ENCODE measurements at places on chromosomes 5 and 9.

GRCh38 chr9:70488098-70488792 is 73.8 kb upstream of the KLF9 start:
- H3K4me3 ChIP-seq = no peak overlapping the region
- peaks cover 35% of the 10 kb centered on the region for H3K4me1 ChIP-seq
- H3K36me3 ChIP-seq = no peaks in the 10 kb centered on the region
- DNase-seq = no peak
- H3K27me3 ChIP-seq = no peaks in the 10 kb centered on the region

- H3K36me3 ChIP-seq = no peaks in the 10 kb centered on the region
- H3K4me3 ChIP-seq = no peak overlapping the region
- no peak for DNase-seq
Observed at GRCh38 chr9:71895117-71895516, 15.9 kb downstream of the ABHD17B start.

DNA sequence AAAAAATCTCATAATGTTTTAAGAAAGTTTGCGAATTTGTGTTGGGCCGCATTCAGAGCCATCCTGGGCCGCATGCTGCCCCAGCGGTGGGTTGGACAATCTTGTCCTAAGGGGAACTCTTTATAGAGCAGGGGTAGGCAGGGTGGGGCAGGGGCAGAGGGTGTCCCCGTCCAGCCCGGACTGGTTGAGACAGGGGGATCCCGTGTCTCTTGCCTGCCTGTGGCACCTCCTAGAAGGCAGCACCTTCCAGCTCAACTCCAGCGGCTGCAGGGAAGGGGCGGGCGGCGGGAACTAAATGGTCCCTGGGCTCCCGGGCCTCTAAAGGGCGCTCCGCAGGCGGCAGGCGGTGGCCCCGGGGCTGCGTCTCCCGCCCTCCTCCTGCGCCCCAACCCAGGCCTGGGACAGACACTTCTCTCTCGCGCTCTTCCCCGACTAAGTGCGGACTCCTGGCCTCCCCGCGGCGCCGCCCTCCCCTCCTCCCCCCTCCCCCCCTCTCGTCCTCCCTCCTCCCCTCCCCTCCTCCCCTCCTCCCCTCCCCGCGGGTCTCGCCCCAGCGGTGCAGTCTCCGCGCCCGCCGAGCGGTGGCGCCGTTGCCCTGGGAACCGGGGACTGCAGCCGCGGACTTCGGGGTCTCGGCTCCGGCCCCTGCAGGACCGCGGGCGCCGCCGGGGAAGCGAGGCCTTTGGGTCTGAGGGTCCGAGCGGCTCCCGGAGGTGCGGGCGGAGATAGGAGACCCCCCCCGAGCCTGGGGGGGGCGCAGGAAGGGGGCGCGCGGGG is 132.6 kb downstream of the MRPL36 start:
- H3K27me3 ChIP-seq = no peaks in the 10 kb centered on the region
- no peak for DNase-seq
- no peak overlapping the region for H3K27ac ChIP-seq
- H3K4me3 ChIP-seq = peak overlapping the region; percentile 25

- no peak overlapping the region for H3K27ac ChIP-seq
- no peak for DNase-seq
- no peaks in the 10 kb centered on the region for H3K27me3 ChIP-seq
- H3K4me3 ChIP-seq = no peak overlapping the region
Observed at GRCh38 chr5:172548311-172548731, 92.7 kb upstream of the NEURL1B start.

DNA sequence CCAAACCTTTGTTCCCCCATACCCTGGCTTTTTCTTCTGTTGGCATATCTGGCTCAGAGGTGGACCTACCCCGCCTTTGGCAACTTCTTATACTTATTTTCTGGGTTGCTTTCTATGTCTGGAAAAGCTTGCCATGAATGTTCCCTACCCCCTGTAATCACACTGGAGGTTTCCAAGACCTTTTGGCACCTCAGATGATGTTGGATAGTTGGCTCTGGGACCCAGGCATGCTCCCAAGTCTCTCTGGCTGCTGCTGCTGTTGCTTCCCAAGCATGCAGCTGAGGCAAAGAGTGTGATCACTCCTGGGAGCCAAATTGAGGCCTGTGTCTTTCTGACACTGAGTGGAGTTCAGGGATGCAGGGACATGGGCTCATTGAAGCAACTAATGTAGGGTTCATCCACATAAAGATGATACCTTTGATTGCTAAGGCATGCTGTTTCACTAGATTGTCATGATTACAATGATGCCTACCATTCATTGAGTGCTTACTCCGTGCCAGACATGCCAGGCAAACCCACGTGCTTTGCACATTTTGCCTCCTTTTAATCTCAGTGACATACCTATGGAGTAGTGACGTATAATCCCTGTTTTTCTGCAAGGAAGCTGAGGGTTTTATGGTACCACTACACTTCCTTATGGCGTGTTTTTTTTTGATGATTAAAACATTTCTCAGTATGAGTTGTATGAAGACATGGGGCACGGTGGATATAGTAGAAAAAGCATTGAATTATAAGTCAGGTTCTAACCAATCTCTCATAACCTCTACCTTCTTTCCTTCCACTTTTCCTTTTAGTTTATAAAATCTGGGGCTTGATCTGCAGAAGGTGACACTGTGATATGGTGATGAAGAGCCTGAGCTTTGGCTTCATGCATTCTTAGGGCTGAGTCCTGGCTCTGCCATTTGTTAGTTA is 73.1 kb downstream of the ARHGAP26 start:
- no peaks in the 10 kb centered on the region for H3K36me3 ChIP-seq
- no peak overlapping the region for H3K4me3 ChIP-seq
- peak; percentile 82 for DNase-seq
- H3K4me1 ChIP-seq = peaks cover 55% of the 10 kb centered on the region

- no peaks in the 10 kb centered on the region for H3K27me3 ChIP-seq
- no peak overlapping the region for H3K4me3 ChIP-seq
- no peaks in the 10 kb centered on the region for H3K36me3 ChIP-seq
Observed at GRCh38 chr9:112187404-112187803, 12.3 kb upstream of the SUSD1 start.

DNA sequence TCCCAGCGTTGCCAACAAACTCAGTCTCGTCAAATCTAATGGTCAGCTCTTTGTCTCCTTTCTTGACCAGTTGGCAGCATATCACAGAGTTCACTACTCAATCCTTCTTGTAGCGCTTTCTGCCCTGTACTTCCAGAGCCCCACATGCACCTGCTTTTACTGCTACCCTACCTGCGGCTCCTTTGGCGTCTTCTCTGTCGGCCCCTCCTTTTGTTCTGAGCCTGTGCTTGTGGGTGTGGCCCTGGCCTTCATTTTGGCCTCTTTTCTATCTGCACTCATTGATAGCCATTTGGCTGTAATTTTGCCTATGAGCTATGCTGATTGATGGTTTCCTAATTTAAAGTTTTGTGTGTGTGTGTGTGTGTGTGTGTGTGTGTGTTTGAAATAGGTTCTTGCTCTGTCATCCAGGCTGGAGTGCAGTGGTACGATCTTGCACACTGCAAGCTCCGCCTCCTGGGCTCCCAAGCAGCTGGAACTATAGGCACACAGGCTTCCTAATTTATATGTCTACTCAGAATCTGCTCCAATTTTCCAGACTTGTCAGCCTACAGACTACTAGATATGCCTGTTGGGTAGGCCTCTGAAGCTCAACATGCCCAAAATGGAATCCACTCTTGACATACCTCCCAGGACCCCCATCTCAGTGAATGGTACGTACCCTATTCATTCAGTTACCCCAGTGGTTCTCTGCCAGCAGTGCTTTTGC is 32.3 kb downstream of the ARPC5L start:
- no peaks in the 10 kb centered on the region for H3K27me3 ChIP-seq
- no peak for DNase-seq
- no peak overlapping the region for H3K4me3 ChIP-seq
- no peaks in the 10 kb centered on the region for H3K4me1 ChIP-seq

- no peak overlapping the region for H3K4me3 ChIP-seq
- no peak overlapping the region for H3K27ac ChIP-seq
- H3K4me1 ChIP-seq = no peaks in the 10 kb centered on the region
- peaks cover 11% of the 10 kb centered on the region for H3K27me3 ChIP-seq
Observed at GRCh38 chr5:169805527-169805934, 168.5 kb downstream of the DOCK2 start.

DNA sequence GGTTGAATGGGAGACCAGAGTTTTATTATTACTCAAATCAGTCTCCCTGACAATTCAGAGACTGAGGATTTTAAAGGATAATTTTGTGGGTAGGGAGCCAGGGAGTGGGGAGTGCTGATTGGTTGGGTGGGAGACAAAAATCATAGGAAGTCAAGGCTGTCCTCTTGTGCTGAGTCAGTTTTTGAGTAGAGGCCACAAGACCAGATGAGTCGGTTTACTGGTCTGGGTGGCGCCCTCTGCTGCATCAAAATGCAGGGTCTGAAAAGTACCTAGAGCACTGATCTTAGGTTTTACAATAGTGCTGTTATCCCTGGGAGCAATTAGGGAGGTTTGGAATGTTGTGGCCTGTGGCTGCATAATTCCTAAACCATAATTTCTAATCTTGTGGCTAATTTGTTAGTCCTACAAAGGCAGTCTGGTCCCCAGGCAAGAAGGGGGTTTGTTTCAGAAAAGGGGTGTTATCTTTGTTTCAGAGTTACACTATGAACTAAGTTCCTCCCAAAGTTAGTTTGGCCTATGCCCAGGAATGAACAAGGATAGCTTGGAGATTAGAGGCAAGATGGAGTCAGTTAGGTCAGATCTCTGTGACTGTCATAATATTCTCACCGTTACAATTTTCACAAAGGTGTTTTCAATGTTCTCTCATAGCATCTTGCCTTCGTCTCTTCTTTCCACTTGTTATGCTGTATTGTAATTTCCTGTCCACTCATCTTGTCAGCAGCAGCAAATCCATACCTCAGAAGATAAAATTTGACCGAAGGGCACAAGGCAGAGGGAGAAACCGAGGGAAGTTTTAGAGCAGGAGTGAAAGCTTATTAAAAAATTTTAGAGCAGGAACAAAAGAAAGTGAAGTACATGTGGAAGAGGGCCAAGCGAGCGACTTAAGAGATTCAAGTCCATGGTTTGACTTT is 59.2 kb upstream of the CLINT1 start:
- H3K4me1 ChIP-seq = peaks cover 23% of the 10 kb centered on the region
- no peaks in the 10 kb centered on the region for H3K27me3 ChIP-seq
- no peaks in the 10 kb centered on the region for H3K36me3 ChIP-seq
- H3K4me3 ChIP-seq = no peak overlapping the region
- no peak overlapping the region for H3K27ac ChIP-seq

All from tibial artery (tissue), 4 donors.